ENCODE measurements at places on chromosomes 1 and 21.

GRCh38 chr1:192100686-192101468 is 57.4 kb upstream of the RGS18 start:
- DNase-seq: no peak

GRCh38 chr1:167706931-167707877 is 14.6 kb upstream of the MPZL1 start:
- DNase-seq: no peak

DNA sequence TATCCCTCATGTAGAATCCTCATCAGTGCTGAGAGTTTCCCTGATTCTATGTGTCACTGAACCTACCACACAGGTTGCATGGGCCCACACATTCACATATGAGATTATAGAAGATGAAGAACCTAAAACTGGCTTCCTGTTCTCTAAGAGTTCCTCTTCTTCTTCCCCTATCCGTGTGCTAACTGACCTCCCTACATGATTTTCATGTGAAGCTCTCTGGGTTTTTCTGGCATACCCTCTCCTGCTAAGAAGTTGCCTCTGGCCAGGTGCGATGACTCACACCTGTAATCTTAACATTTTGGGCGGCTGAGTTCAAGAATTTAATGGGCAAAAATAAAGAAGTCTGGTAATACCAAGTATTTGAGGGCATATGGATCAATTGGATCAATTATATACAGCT is 5.5 kb upstream of the CD244 start:
- DNase-seq: no peak

- no peak for DNase-seq
Observed at GRCh38 chr21:38596264-38597042, 98.2 kb upstream of the ERG start.

- DNase-seq: no peak
Observed at GRCh38 chr21:32378956-32379355, 13.9 kb downstream of the URB1 start.

DNA sequence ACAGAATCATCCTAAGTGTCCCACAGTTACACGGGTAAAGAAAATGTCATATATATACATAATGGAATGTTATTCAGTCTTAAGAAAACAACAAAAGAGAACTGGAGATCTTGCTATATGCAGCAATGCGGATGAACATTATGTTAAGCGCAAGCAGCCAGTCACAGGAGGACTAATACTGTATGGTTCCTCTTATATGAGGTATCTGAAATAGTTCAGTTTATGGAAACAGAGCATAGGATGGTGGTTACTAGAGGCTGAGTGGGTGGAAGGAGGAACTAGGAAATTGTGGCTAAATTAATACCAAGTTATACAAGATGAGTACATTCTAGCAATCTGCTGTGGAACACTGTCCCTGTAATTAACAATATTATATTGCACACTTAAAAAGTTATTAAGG is 834.3 kb downstream of the KCNT2 start:
- DNase-seq: no peak

DNA sequence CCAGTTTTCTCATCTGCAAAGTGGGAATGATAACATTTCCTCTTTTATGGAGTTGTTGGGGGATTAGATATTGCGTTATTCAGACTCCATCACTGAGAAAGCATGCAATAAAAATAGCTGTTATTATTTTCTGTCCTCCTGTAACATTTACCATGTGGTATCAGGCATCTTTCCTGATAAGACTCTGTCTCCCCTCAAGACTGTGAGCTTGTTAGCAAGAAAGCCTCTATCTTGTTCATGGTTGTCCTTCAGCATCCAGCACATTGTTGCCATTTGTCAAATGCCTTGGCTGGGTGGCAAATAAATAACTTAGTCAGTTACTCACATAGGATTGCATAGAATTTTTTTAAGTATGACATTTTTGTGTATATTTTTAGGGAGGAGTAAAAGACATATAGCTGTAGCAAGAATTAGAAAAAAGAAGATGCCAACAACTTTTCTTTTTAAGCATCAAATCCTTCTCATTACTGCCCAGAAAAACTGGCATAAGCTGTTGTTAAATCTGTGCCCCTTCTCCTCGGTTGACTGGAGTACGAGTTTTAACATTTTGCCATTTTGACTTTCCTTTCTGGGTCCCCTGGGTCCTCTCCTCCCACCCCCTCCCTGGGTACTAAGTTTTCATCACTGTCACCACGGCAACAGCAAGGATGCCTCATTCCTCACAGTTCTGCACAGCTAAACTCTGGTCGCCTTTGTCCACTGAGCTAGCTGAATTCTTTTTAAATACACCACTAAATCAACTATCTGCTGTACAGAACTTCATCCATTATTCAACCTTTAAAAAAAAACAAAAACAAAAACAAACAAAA is 1.0 kb upstream of the JAM2 start:
- no peak for DNase-seq

GRCh38 chr1:25629836-25630235 is 13.2 kb downstream of the MAN1C1 start:
- no peak for DNase-seq

DNA sequence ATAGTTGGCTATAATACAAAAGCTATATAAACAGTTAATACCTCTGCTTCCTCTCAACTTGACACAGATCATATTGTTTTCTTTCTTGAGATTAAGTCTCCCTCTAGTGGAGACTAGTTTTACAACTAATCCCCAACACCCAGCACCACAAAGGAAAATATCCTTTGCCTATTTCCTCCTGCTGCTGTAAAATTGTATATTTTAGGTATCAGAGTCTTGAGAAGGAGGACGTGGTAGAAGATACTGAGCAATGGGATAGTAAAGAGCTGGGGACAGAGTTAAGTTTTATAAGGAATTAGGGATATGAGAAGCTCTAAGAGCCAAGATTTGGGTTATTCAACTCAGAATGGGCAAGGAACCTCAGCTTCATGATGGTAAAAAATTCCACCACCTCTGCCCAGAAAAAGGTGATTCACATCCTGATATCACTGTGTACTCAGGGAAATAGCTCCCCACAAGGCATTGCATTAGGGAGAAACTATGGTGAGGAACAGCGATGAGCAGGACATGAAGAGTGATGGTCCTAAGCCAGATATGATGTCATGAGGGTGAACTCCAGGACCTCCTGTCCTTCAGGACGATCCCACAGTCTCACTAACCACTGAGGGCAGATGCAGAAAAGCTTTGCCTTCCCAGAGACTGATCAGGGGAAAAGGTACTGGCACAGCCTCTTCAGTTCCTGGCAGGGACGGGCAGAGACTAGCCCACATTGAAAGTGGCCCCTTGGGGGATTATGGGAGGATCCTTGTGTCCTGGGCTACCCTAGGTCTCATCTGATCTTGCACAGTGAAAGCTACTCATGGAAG is 14.7 kb upstream of the CFAP126 start:
- no peak for DNase-seq

Data from stimulated activated CD4-positive, alpha-beta T cell treated with anti-CD3 and anti-CD28 coated beads, Interleukin-2, amount 100 ng/mL, for 48 hours (primary cell).